Activated CD4-positive, alpha-beta T cell treated with anti-CD3 and anti-CD28 coated beads, Interleukin-2, amount 50 U/mL, for 24 hours (primary cell): ENCODE measurements at places on chromosomes 7 and 10.

GRCh38 chr7:105454921-105455320, 66.2 kb upstream of the SRPK2 start:
- no peak for DNase-seq

DNA sequence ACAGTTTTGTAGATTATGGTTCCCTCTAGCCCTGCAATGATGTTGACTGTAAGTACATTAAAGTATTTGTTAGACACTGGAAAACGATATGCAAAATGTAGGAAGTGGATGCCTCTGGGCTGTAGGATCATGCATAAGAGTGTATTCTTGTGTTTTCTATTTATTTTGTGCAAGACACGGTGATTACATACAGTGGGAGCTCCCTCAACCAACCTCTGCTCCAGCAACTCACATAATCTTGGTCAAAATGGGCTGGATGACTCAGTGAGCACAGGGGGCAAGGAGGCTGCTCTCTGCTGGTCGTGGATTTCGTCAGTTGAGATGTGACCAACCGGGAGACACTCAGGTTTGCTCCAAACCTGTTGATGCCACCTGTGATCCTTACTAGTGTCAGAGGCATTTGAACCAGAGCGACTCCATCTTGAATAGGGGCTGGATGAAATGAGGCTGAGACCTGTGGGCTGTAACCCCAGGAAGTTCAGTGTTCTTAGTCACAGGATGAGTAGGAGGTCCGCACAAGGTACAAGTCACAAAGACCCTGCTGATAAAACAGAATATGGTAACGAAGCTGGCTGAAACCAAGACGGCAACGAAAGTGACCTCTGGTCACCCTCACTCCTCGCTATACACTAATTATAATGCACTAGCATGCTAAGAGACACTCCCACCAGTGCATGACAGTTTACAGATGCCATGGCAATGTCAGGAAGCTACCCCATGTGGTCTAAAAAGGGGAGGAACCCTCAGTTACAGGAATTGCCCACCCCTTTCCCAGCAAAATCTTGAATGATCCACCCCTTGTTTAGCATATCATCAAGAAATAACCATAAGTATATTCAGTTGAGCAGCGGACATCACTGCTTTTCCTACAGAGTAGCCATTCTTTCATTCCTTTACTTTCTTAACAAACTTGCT, 56.4 kb upstream of the FAM20C start:
- DNase-seq, result no peak

- no peak for DNase-seq
Measured at GRCh38 chr7:98399890-98400541, 874 bp downstream of the BAIAP2L1 start.

DNA sequence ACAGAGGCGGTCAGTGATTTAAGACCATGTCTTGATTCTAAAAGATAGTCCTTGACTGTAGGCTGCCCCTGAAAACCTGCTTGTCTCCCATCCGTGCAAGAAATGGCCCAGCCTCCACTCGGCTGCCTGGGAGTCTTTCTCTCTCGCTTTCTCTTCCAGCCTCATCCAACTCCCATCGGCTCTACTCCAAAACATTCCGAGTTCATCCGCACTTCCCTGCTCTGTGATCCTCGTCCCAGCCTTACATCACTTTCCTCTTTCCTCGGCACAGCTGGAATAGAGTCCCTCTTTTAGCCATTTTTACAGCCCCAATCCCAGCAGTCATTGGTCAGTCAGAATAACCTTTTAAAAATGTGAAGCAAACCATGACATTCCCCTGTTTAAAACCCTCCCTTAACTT, 135.1 kb downstream of the TAX1BP1 start:
- DNase-seq, result no peak

GRCh38 chr7:102277901-102278300, 8.8 kb upstream of the SH2B2 start:
- no peak for DNase-seq

DNA sequence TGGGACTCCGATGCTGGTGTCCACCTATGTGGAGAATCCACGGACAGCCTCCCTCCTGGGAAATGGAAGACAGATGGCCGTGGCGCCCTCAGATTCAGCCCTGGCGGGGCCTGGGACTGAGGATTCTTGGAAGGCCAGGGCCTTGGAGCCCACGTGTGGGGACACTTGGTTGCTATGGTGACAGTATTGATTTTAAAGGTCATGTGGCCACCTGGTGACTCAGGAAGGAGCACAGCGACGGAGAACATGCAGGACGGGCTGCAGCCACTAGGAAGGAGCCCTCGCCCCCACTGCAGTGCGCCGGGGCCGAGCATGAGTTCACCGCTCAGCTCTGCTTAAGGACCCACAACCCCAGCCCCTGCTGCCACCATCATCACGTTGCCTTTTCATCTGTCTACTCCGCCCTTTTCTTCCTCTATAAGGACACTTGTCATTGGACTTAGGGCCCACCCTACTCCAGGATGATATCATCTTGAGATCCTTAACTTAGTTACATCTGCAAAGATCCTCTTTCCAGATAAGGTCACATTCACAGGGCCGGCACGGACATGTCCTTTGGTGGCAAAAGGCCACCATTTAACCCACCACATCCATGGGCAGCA, 3.7 kb upstream of the STK32C start:
- DNase-seq, result no peak

DNA sequence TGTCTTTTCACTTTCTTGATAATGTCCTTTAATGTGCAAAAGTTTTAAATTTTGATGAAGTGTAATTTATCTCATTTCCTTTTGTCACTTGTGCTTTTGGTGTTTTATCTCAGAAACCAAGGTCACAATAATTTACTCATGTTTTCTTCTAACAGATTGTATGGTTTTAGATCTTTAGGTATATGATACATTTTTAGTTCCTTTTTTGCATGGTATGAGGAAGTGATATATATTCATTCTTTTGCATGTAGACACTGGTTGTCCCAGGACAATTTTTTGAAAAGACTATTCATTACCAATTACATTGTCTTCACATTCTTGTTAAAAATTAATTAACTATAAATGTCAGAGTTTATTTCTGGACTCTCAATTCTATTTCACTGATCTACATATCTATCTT, 39.8 kb upstream of the GPR22 start:
- DNase-seq, result no peak

GRCh38 chr7:121323515-121324302, 5.1 kb upstream of the WNT16 start:
- DNase-seq, result no peak

- no peak for DNase-seq
Measured at GRCh38 chr7:107372298-107372697, 97.6 kb upstream of the GPR22 start.

GRCh38 chr7:44733708-44734481, 14.8 kb upstream of the ZMIZ2 start:
- DNase-seq, result no peak

DNA sequence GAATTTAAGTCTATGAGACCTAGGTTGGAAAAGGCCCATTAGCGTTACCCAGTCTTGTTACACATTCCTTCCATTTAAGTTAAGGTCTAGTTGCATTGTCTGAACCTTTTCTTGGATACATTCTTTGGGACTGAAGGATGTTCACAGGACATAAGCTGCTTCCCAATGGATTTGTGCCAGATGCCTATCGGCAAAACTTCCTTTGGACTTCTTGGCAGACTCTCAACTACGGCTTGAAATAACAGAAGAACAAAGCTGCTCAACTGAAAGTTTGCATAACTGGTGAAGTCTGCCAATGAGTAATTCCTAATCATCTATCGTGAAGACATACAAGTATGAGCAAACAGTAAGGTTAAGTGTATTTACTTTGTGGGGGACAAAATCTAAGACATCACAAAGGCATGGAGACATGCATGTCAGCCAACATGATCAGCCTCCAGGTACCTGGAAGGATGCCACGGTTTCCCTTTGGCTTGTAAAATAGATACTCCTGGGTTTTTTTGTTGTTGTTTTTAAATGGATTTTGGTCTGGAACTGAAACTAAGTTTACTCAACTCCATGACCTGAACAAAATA, 35.4 kb downstream of the MALSU1 start:
- DNase-seq, result no peak

GRCh38 chr7:112420236-112420861, 29.9 kb upstream of the IFRD1 start:
- no peak for DNase-seq

- no peak for DNase-seq
Measured at GRCh38 chr10:34816085-34816496, 995 bp upstream of the PARD3 start.

GRCh38 chr10:113042868-113043267, 92.8 kb downstream of the TCF7L2 start:
- DNase-seq, result no peak

GRCh38 chr7:8261711-8262695, at the start of gene ICA1:
TSS of gene ICA1 (minus strand) at chr7:8262167. CDS start at chr7:8235926, 26,241 bp downstream.
- DNase-seq, result no peak

DNA sequence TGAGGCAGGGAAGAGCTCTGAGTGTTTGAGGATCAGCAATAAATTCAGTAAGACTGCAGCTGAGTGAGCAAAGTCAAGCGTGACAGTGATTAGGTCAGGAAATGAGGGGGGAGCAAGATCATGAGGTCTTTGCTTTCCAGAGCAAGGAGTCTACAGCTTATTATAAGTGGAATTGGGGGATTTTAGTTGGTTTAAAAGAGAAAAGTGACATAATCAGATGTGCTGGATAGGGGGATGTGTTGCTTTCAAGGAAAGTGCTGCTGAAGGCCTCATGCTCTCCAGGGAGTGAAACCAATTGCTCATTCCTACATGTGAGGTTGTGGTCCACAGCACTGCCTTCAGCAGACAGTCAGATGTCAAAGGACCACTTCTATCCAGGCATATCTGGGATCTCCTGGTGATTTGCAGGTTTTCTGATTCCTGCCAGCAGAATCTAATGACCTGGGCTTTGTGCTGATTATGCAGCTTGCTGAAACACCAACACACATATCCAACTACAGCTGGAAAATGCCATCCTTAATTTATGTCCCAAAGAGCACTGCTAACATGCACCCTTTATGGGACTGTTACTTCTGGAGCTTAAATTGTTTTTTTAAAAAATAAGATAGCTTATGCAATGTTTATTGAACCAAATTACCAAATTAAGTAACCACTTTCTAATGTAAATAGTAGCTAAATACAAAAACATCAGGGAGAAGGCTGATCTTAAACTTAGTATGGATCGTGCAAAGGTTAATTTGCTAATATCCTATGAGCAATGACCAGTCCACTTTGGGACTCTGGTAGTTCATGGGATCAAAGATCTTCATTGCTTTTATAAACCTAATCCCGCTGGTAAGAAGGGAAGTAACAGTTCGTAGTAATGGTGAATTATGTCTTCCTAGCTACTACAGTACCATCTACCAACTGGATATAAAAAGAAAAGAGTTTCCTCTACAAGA, 607.6 kb downstream of the KCNMA1 start:
- DNase-seq, result no peak

- no peak for DNase-seq
Measured at GRCh38 chr7:37769291-37769690, 79.1 kb upstream of the NME8 start.

- DNase-seq, result no peak
Measured at GRCh38 chr7:150951181-150951520, 27.0 kb downstream of the KCNH2 start.

DNA sequence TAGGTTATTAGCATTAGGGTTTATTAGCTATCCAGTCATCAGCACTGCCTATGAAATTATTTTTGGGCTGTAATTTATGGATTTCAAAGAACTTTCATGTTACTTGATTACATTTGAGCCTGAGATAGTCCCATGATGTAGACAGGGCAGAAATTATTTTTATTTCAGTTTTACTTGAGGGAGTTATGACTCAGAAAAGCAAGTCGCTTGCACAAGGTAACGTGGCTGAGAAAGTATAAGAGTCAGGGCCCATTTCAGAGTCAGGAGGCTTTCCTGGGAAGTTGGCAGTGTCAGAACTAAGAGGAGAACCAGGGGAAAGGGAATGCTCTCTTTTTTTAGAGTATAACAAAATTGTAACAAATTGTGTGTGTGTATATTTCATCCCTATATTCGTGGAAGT, 16.5 kb downstream of the GATA3 start:
- no peak for DNase-seq

GRCh38 chr7:148500978-148501377, 89.6 kb upstream of the C7orf33 start:
- no peak for DNase-seq

GRCh38 chr10:30488316-30488715, 54.3 kb downstream of the MAP3K8 start:
- DNase-seq, result no peak

- no peak for DNase-seq
Measured at GRCh38 chr7:30321089-30321881, 36.9 kb downstream of the ZNRF2 start.

DNA sequence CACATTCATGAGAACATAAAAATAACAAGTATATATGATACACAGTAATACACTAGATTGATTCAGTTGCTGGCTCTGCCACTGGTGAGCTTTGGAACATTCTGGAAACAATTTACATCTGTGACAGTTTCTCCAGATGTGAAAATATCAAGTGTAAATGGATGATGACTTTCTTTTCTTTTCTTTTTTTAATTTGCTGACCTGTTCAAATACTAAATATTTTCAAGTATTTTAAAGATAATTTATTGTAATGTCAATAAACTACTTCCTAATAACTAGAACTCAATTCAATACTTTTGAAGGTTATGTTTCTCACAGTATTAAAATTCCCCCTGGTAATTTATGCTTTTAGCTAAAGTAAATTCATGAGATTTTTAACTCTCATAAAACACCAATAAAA, 180.3 kb downstream of the CRPPA start:
- DNase-seq, result no peak

DNA sequence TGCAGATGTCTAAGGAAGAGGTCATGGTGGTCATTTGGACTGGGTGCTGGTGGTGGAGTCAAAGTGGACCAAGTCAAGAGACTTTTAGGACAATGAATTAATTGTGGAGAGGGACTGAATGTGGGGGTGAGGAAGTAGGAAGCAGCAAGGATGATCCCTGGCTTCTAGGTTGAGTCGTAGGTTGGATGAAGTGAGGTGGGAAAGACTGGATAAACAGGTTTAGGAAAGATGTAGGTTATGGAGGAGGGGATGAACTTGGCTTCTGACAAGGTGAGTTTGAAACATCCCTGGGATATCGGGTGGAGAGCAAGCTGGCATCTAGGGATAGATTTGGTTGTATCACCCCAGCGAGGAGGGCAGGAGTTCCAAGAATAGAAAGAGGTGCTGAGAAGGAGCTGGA, 7.6 kb downstream of the SEMA4G start:
- no peak for DNase-seq
